Posterior vena cava (tissue), 2 donors: ENCODE measurements at places on chromosomes 1 and 21.

DNA sequence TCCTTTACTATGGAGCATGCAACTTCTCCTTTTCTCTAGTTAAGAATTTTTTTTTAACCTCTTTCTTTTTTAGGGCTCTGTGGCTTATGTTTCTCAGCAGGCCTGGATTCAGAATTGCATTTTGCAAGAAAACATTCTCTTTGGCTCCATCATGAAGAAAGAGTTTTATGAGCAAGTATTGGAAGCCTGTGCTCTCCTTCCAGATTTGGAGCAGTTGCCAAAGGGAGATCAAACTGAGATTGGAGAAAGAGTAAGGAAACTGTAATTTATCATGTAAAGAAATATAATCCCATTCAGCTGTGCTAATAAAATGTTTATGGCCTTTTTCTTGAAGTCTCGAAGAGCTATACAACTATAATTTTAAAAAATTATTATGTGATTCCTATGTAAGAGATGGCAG is 70.1 kb downstream of the HSPA13 start:
- DNase-seq = no peak

DNA sequence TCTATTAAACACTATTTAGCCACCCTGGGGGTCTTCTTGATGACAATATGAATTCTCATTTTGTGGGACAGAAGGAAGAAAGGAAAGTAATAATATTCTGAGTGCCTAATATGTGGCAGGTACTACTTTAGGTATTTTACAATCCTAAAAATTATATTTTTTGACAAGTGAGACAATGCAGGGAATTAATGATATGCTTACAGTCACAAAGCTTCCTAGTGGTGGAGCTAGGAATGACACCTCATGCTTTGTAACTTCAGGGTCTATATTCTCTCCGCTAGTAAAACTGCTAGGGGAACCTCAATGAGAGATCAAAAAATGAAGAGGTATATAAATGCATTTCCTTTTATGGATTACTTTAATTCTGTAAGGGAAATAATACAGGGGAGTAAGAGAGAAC is 44.3 kb downstream of the TPR start:
- no peak for DNase-seq

- DNase-seq = no peak
Measured at GRCh38 chr1:87595384-87595781, 266.7 kb downstream of the LMO4 start.

DNA sequence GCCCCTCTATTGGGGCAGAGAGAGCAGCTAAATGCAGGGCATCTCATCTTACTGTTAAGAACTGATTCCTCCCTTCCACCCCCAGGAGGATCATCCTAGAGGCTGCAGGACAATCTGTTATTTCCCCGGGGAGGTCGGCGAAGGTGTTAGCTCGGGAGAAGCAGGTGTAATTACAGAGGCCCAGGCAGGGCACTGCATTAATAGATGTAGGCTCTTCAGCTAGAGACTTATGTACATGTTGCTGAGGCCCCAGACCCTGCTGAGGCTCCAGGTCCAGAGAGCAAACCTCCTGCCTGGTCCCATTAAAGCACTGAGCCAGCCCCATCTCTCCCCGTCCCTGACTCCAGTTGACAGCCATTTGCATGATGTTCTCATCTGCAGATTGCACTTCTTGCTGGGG is 320.3 kb upstream of the VAMP3 start:
- DNase-seq = no peak

DNA sequence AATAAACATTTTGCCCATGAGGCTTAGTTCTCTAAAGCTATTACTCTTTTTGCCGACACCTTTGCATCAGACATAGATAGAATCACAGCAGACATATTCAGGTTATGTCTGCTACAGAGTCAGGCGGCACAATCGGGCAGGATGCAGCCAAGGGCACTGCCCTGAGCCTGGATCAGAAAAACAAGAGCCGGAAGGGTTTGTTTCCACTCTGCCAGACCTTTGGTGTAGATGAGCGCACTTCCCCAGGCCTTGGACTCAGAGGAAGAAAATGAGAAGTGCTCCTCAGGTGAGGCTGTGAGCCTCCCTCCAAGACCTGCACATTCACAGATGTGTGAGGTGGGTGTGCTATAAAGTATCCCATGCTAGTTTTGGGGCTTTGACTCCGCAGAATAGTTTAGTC is 43.7 kb downstream of the GNG12 start:
- no peak for DNase-seq

GRCh38 chr1:174702011-174702410 is 254.2 kb downstream of the GPR52 start:
- DNase-seq = no peak

DNA sequence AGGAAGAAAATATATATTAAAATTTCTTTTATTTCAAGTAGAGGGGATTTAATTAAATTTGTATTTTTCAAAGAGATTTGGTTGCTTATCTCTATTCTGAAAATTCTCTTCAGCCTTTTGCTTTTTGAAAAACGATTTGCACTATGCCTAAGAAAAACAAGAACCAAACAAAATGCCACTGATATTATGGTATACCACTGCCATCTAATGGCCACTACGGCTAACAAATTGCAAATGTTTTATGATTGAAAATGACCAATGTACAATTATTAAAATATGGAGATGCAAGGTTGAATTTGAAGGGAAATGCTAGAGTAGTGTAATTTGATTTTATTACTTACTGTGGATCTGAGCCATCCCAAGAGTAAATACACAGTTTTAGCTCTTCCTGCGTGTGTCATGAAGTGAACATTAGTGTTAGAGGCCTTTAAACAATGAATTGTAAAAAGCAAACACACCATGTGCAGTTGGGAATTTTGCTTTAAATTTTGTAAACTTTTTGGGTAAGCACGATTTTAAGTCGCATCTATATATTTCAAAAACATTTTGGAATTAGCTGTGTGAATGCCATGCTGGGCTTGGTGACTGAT is 137.4 kb upstream of the USP25 start:
- no peak for DNase-seq

DNA sequence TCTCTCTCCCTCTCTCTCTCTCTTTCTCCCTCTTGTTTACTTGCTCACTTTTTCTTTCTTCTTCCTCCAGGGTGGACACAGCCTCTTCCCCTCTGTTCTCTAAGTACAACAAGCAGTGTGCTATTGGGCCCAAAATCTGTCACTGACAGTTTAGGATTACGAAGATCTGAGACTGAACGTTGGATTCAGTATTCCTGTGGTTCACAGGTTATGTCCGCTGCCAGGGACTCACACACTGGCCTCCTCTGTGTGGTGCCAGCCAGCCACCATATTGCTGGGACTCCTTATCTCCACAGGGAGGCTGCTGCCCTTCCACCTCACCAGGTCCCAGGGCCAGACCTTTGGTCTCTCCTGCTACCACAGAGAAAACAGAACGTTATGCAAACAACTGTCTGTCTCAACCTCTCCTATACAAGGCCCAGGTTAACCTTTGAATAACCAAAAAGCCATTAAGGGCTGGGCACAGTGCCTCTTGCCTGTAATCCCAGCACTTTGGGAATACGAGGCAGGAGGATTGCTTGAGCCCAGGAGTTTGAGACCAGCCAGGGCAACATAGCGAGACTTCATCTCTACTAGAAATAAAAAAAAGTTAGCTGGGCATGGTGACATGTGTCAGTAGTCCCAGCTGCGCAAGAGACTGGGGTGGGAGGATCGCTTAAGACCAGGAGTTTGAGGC is 171.9 kb upstream of the RAB4A start:
- no peak for DNase-seq
